Smooth muscle cell of bladder (primary cell): ENCODE measurements at places on chromosomes 6 and 20. TPM values are rescaled to one million over a fixed set of nuclear protein-coding genes. Genes with fewer than 3 reads are reported as not detected.

Gene ADTRP
- 2.7 and 3.5 TPM in 2 replicates for total RNA-seq

Gene OPRM1
- total RNA-seq, result not detected in 2 replicates

Gene TUBB1
- total RNA-seq, result under 0.01 TPM in 1 of 2 replicates, not detected in the other

Gene MYH7B
- total RNA-seq, result under 0.01 and 0.18 TPM in 2 replicates

Gene DOK5
- 8.1 and 20.7 TPM in 2 replicates for total RNA-seq

Gene TBC1D22B
- 5.0 and 6.3 TPM in 2 replicates for total RNA-seq

Gene PAK1IP1
- 14.1 and 19.8 TPM in 2 replicates for total RNA-seq

Gene PDE7B
- 58.1 and 73.0 TPM in 2 replicates for total RNA-seq

Gene PSMF1
- 14.8 and 19.3 TPM in 2 replicates for total RNA-seq

Gene PRSS16
- 0.28 TPM in 1 of 2 replicates, not detected in the other for total RNA-seq

Gene PM20D2
- 1.8 and 2.0 TPM in 2 replicates for total RNA-seq

Gene LGSN
- under 0.01 TPM in 2 replicates for total RNA-seq

Gene SNAP91
- under 0.01 and 0.09 TPM in 2 replicates for total RNA-seq

Gene WFDC10B
- total RNA-seq, result 0.14 TPM in 1 of 2 replicates, not detected in the other

Gene MBOAT1
- 1.5 and 2.7 TPM in 2 replicates for total RNA-seq

Gene DCBLD1
- 50.5 and 68.6 TPM in 2 replicates for total RNA-seq

Gene REPS1
- 19.5 and 20.6 TPM in 2 replicates for total RNA-seq

Gene FAM162B
- 1.4 and 1.8 TPM in 2 replicates for total RNA-seq

Gene FAM209B
- total RNA-seq, result not detected in 2 replicates

Gene ATF6B
- total RNA-seq, result 10.8 and 11.6 TPM in 2 replicates

Gene PSMB9
- total RNA-seq, result 29.2 and 31.1 TPM in 2 replicates

Gene LAMP5
- total RNA-seq, result under 0.01 and 0.09 TPM in 2 replicates

Gene PTK7
- total RNA-seq, result 141 and 147 TPM in 2 replicates

Gene NKX2-2
- not detected in 2 replicates for total RNA-seq

Gene ADGRF5
- total RNA-seq, result 0.14 and 1.6 TPM in 2 replicates

Gene BNIP5
- total RNA-seq, result not detected in 2 replicates

Gene FYN
- total RNA-seq, result 150 and 158 TPM in 2 replicates

Gene ARFGAP1
- total RNA-seq, result 68.0 and 93.2 TPM in 2 replicates

Gene PLA2G7
- 0.09 TPM in 1 of 2 replicates, not detected in the other for total RNA-seq

Gene HELZ2
- 27.0 and 29.2 TPM in 2 replicates for total RNA-seq

Gene BPIFA1
- not detected in 2 replicates for total RNA-seq

Gene KCNB1
- total RNA-seq, result under 0.01 TPM in 2 replicates

Gene PDYN
- total RNA-seq, result not detected in 2 replicates

Gene SLC17A1
- total RNA-seq, result not detected in 2 replicates

Gene SEL1L2
- not detected in 2 replicates for total RNA-seq

Gene COL11A2
- 0.14 and 0.46 TPM in 2 replicates for total RNA-seq

Gene ASIP
- total RNA-seq, result not detected in 2 replicates

Gene C6orf15
- not detected in 2 replicates for total RNA-seq

Gene EBF4
- 0.57 and 1.8 TPM in 2 replicates for total RNA-seq

Gene PHF20
- 18.8 and 21.4 TPM in 2 replicates for total RNA-seq

Gene TULP1
- not detected in 2 replicates for total RNA-seq

Gene SPO11
- total RNA-seq, result not detected in 2 replicates

Gene ZNF334
- 1.8 and 2.0 TPM in 2 replicates for total RNA-seq

Gene EYS
- total RNA-seq, result 0.14 and 0.28 TPM in 2 replicates

Gene SEMG1
- not detected in 2 replicates for total RNA-seq
